Right renal cortex interstitium (tissue), 3 donors: ENCODE measurements at places on chromosomes 7 and 10.

DNA sequence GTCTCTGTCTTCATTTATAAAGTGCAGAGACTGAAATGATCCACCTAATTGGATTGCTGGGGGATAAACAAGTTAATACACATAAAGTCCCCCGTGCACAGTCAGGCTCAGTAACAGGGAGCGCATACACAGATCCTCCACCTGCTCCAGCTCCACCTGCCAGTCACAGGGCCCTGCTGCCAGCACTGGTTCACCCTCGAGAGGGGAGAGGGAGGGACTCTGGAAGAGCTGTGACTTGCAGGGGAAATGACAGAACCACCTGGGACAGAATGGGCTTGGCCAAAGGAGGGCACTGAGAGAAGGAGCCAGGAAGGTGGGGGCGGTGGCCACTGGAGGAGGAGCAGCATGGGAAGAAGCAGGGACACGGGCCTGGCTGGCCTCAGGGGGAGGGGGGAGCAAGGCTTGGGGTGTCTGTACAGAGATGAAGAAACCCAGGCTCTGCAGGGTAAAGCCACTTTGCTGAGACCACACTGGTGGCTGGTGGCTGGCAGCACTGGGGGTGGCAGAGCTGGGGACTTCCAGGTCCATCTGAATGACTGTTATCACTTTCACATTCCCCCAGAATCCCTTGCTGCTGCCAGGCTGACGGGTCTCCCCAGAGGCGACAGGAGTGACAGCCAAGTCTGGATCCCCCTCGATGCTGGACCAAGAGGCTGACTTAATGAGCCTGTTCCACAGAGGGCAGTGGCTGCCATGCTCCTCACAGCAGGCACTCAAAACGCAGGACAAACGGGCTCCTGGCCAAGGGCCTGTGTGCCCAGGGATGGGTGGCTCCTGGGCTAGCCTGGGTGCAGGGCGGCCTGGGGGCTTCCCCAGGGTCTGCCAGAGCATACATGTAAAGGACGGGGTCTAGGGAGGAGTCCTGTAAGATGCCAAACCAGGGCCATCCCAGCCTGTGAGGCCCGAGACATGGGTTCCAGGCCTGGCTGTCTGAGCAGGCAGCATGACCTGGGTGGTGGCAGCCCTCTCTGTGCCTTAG lies 151.1 kb downstream of the SH3PXD2A start:
- no peak for DNase-seq

- no peak for DNase-seq
These were observed 22.0 kb upstream of the SRRM3 start for GRCh38 chr7:76179686-76180085.

GRCh38 chr7:104275900-104276299 lies 52.5 kb upstream of the LHFPL3 start:
- no peak for DNase-seq

DNA sequence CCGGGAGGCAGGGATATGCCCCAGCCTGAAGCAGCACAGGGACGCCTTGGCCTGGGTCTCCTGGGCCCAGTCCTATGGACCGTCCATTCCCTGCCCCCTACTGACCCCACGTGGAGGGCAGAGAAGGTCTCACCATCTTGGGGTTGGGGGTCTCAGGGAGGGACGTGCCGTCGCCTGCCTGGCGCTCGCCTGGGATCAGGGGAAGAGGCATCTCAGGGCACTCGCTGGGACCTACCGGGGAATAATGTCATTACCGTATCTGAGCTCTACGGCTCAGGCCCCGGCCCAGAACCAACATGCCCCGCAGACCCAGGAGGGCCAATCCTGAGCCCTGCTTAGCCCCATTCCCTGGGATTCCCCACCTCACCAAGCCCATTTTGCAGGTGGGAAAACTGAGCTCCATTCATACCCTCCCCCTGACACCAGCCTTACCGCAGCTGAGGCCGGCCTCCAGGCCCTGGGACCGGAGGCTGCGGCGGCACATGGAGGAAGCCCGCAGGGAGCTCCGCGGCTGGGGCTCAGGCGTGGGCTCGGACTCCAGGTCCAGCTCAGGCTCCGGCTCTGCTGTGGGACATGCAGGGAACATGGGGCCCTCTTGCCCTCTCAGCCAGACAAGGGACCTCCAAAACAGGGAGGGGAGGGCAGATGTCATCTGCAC lies 40.7 kb downstream of the GRID2IP start:
- no peak for DNase-seq

- no peak for DNase-seq
These were observed 6.0 kb upstream of the CYP26A1 start for GRCh38 chr10:93067443-93068365.

- no peak for DNase-seq
These were observed 399.8 kb downstream of the HTR7 start for GRCh38 chr10:90458054-90458453.

DNA sequence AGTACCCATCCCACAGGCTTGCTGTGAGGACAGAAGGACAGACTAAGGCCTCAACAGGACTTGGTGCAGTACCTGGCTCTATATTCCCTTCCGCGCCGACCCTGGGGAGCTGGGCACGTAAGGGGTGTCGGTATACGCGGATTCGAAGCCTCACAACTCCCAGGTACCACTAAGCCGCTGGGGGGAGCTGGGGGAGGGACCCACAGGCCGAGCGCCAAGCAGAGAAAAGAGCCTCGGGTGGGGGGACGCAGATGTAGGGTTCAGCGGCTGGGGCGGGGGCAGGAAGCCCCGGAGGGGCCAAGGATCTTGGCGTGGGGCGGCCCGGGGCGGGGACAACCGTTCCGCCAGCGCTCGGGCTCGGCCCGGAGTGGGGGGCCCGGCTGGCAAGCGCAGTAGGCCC lies 126.4 kb upstream of the ZNF746 start:
- DNase-seq: no peak

GRCh38 chr10:94038024-94038423 lies 44.3 kb downstream of the PLCE1 start:
- DNase-seq: no peak

GRCh38 chr10:128361487-128361886 lies 235.3 kb upstream of the MKI67 start:
- DNase-seq: no peak
